ENCODE measurements at places on chromosomes 3 and 15. TPM values are rescaled to one million over a fixed set of nuclear protein-coding genes. Genes with fewer than 3 reads are reported as not detected.

Gene TGM4
- not detected for total RNA-seq

Gene SMAD6
- 0.37 TPM for total RNA-seq

Gene PCOLCE2
- total RNA-seq, result not detected

Gene CASR
- total RNA-seq, result not detected
